ENCODE measurements at places on chromosomes 5 and 9.

DNA sequence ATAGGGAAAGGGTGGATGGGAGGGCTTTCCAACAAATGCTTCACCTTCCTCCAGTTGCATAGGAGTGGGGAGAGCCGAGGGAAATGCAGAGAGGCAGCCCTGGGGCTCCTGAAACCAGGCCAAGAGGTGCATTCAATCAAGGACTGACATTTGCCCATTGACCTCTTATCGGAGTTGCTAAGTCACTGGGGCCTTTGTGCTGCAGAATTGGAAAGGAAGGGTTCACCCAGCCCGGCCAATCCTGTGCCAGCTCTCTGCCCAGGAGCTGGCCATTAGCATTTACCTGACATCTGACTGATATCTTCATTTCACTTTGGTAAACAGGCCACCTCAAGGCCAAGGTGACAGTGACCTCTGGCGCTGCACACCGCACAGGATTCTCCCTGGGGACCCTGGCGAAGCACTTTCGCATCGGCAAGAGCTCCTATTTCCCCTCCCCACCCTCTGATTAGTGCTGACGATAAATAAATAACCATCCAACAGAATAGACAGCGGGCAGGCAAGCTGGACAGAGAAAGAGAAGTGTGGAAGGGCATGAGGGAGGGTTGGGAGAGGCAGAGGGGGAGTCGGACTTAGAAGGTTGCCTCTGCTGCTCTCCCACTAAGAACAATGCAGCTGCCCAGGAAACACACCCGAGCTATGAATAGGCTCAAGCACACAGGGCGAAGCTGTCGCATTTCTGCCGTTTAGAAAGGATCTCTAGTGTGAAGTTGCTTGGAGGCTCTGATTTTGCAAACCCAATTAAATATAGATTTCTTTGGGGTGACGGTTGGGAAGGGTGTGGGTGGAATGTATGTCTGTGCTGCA lies 57.0 kb upstream of the BOD1 start:
- DNase-seq: no peak

GRCh38 chr9:36486933-36487481 lies 85.7 kb upstream of the MELK start:
- no peak for DNase-seq

DNA sequence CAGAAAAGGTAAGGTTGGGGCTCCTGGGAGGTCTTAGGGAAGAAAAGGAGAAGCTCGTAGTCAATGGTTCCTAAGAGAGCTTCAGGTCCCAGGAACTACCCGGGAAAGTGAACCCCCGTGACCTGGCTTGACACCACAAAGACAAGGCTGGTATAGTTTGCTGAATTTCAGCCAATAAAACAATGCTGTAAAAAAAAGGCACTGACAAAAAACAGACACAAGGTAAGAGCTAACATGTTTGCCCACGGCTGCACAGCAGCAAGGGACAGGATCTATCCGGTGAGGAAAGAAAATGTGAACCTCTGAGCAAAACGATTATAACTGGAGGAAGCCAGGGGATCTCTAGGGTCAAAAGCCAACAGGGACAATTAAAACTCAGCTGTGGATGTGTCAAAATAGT lies 17.1 kb downstream of the SLIT3 start:
- no peak for DNase-seq

DNA sequence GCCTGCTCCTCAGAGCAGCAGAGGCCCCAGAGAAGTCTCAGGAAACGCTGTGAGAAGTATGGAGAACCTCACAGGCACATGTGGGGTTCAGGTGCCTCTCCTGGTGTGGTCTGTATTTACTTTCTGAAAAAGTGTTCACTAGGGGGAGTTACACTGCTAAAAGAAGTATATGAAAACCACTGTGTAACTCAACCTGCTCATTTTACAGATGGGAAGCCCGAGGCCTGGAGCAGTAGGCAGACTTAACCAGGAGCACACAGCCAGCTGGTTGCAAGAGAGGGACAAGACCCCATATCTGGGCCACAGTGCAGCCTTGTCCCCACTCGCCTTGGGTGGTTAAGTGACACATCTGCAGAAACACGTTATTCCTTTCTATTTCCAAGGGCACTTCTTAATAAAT lies 112.8 kb upstream of the SAP30L start:
- DNase-seq: no peak

GRCh38 chr9:114500697-114501292 lies 4.5 kb downstream of the WHRN start:
- no peak for DNase-seq

GRCh38 chr9:114889802-114890224 lies 40.6 kb downstream of the TNFSF8 start:
- DNase-seq: no peak

DNA sequence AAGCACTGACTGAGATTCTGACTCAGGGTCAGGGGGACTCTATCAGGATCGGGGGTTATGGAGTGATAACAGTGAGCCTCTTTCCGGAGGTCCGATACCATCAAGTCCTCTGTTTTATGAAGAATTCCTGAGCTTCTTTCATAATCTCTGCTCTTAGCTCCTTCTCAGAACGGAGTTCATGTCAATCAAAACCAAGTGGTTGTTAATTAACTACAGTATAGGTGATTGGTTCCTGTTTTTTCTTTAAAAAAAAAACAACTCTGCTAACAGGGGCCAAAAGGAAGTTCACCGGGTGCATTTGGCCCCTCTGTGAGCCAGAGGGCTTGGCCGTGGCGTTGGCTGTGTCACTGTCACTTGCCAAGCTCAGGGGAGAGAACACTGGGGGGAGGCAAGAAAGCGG lies 4.0 kb downstream of the GFI1B start:
- DNase-seq: no peak

DNA sequence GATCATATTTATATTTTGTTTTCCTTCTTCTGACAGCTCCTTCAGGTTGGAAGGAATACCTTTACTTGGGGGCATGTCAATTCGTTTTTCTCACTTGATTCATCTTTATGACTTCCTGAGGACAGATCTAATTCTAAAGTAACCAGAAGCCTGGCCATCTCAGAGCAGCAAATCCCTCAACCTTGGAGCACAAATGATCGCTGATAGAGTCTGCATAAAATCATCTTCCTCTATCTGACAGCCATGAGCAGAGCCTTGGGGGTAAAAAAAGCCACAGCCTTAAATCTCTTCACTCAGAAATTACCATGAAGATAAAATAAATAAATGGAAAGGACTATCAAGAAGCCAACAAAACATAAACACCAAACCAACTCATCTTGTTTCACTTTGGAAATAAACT lies 325.8 kb downstream of the PRR16 start:
- peak; percentile 33 for DNase-seq

DNA sequence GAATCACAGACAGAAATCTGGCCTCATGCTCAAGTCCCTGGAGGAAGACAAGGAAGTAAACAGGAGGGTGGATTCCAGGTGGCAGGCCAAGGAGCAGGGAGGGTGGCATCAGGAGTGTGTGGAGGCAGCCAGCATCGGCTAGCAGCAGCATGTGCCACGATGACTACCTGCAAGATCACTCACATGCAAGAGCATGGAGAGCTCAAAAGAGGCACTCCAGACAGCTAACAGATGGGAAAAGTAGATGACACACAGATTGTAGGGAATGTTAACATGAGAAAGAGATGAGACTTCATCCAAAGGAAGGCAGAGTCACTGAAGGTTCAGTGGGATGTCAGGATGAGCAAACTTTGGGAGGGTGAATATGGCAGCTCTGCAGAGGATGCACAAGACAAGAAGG lies 104.3 kb downstream of the SEMA5A start:
- DNase-seq: no peak

DNA sequence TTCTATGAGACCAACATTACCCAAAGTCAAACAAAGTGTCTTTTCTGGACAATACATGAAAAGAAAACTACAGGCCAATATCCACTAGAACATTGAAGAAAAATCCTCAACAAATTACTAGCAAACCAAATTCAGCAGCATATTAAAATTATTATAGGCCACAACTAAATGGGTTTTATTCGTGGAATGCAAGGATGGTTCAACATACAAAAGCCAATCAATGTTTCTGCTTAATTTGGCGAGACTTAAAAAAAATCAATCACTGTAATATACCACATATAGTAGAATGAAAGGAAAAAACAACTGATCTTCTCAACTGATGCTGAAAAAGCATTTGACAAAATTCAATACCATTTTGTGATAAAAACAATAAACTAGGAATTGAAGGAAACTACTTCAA lies 51.8 kb upstream of the FNIP1 start:
- no peak for DNase-seq

- no peak for DNase-seq
Measured at GRCh38 chr9:114607671-114608524, 3.2 kb upstream of the TMEM268 start.

DNA sequence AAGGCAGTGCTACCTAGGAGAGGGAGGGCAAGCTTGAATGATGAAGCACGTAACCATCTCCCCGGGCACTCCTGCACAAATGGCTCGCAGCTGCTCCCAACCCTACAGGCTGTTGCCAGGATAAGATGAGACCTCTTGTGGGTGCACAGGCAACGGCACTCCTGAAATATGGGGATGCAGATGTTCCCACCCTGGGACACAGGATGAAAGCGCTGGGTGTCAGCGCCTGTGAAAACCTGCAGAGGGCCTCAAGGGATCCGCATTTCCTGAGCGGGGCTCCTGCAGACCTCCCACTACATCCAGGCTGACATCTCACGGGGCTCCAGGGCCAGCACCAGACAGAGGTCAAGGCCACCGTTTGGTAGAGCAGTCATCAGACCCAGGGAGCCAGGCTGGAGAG lies 60.7 kb downstream of the SMIM23 start:
- no peak for DNase-seq

DNA sequence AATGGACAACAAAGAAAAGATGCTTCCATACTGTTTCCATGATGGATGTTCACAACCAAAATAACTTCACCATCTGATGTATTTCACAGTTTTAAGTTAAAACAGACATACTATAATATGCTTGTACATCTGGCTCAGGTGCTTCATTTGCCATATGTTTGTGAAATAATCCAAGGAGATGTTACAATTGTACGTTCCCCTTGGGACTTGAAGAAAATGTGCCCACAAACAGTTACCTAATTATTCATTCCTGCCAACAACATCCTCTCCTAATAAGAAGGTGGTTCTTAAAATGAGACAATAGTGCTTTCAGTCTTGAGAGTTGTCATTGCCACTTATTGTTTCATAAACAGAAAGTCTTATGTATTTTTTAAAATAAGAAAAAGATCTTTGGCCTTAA lies 33.1 kb upstream of the SMARCA2 start:
- no peak for DNase-seq

GRCh38 chr9:112971415-112971814 lies 40.6 kb downstream of the ZNF883 start:
- peak; percentile 6 for DNase-seq

DNA sequence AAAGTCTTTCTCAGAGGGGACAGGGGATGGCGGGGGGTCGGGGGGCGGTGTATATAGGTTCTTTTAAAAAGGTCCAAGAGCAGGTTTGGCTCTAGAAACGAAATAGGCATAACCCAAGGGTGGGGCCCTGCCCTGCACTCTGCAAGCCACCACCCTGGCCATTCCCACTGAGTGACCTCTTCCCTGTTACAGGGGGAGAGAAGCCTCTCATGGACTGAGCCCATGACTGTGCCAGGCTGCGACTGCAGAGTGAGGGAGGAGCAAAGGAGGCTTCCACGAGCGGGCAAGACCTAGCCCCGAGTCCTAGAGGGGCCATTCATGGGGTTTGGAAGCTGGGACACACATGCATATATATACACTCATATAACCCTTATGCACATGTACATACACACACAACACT lies 10.1 kb upstream of the NXNL2 start:
- no peak for DNase-seq
